ENCODE measurements at places on chromosomes 6 and 20.

DNA sequence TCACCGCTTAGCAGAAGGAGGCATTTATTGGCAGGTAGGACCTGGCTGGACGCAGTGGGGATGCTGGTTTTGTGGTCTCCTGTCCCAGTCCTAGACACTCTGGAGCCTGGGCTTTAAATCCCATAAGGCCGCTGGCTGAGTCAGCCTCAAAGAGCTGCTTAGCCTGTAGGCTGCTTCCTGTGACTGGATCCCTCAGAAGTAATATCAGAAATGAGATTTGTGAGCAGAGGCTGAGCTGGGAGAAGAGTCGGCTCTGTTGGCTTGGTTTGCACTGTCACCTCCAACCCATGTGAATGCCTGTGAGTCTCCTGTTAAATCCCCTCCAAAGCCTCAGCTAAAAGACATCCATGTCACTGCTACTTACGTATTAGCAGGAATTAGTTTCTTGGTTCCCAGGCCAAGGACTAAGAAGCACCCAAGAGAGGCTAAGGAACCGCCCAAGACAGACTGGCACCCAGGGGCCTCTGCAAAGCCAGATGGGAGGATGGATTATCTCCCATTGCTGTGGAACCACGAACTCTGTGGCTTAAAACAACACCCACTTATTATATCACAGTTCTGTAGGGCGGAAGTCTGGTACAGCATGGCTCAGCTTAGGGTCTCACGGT, 289.4 kb downstream of the CDC5L start:
- no peak for DNase-seq

- DNase-seq, result no peak
Observed at GRCh38 chr6:148800536-148800935, 53.7 kb downstream of the UST start.

GRCh38 chr20:58306421-58307261, 2.9 kb upstream of the RAB22A start:
- peak; percentile 90 for DNase-seq

GRCh38 chr20:55090286-55090685, 614.9 kb downstream of the DOK5 start:
- DNase-seq, result no peak

DNA sequence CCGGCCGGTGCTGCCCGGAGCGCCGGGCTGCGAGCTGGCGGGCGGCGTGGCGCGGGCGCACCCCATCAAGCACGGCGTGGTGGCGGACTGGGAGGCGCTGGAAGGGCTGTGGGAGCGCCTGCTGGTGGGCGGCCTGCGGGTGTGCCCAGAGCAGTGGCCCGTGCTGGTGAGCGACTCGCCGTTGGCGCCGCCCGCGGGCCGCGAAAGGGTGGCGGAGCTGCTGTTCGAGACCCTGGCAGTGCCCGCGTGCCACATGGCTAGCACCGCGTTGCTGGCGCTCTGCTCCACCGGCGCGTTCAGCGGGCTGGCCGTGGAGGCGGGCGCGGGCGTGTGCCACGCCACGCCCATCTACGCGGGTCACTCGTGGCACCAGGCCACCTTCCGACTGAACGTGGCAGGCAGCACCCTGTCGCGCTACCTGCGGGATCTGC, 517 bp downstream of the ACTL10 start:
- no peak for DNase-seq

All from CD4-positive, alpha-beta T cell (primary cell).